Upper lobe of right lung (tissue), 1 donor: ENCODE measurements at places on chromosomes 13 and 19. TPM values are rescaled to one million over a fixed set of nuclear protein-coding genes. Genes with fewer than 3 reads are reported as not detected.

SRRM5 gene
- 0.29 TPM for total RNA-seq

ITM2B gene
- total RNA-seq = 802 TPM

DNA sequence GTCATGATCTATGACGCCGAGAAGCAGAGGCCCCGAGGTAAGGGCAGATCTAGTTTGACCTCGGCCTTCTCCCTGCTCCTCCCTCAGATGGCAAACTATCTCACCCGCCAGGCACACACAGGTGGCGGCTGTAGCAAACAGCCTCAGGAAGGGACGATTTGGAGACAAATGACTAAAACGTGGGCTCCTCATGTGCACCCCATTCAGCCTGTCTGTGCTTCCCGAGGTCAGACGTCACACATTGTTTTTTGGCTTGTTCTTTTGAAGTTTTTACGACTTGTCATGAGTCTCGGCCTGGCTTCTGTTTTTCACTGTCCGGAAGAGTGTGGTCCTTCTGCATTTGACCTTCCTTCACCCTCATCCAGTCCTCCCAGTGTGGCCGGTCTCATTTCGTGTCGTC is 15.0 kb downstream of the DAZAP1 start:
- no peaks in the 10 kb centered on the region for H3K27me3 ChIP-seq
- peaks cover 9% of the 10 kb centered on the region for H3K4me1 ChIP-seq
- peaks cover 89% of the 10 kb centered on the region for H3K36me3 ChIP-seq
- no peak overlapping the region for H3K4me3 ChIP-seq
- no peak for DNase-seq

DNA sequence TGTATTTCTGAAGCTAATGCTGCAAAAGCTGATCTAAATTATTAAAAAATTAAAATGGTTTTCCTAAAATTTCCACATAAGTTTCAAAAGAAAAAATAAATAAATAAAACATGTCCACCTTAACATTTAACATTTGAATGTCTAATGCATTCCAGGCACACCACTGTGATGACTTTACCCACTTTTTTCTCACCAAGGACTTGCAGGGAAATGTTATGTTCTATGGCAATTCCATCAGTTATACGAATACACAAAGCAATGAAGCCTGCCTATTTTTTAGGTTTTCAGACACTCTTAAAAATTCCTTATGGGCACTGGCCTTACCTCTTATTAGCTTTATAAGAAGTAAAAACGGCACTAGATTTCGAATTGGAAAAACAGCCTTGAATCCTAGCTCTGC is 10.2 kb downstream of the TSC22D1 start:
- no peak for DNase-seq
- no peaks in the 10 kb centered on the region for H3K4me1 ChIP-seq
- no peaks in the 10 kb centered on the region for H3K36me3 ChIP-seq
- no peak overlapping the region for H3K27ac ChIP-seq

GRCh38 chr13:23642110-23642509 is 71.9 kb downstream of the TNFRSF19 start:
- no peak overlapping the region for H3K27ac ChIP-seq
- no peak for DNase-seq
- H3K4me3 ChIP-seq = no peak overlapping the region
- no peaks in the 10 kb centered on the region for H3K27me3 ChIP-seq

DNA sequence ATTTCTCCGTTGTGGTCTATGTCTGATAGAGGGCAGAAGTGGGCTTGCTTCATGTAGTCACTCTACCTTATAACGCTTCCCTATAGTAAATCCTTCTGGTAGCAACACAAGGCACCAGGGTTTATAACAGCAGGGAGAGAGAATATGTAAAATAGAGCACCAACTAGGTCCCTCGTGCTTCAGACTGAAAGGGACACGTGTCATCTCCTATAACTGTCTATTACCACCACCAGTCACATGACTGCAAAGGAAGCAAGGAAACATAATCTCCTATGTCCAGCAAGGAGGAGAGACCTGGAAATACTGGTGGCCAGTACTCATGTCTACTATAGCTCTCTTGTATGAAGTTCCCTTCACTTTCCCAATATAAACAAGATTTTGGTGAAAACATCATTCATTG is 79.2 kb downstream of the SLAIN1 start:
- no peak for DNase-seq
- H3K4me1 ChIP-seq = peaks cover 5% of the 10 kb centered on the region
- H3K4me3 ChIP-seq = no peak overlapping the region

GRCh38 chr13:57601536-57601935 is 30.0 kb upstream of the PCDH17 start:
- H3K36me3 ChIP-seq = no peaks in the 10 kb centered on the region
- H3K27me3 ChIP-seq = no peaks in the 10 kb centered on the region
- no peak for DNase-seq
- H3K4me1 ChIP-seq = no peaks in the 10 kb centered on the region
- no peak overlapping the region for H3K4me3 ChIP-seq
- H3K27ac ChIP-seq = no peak overlapping the region

DNA sequence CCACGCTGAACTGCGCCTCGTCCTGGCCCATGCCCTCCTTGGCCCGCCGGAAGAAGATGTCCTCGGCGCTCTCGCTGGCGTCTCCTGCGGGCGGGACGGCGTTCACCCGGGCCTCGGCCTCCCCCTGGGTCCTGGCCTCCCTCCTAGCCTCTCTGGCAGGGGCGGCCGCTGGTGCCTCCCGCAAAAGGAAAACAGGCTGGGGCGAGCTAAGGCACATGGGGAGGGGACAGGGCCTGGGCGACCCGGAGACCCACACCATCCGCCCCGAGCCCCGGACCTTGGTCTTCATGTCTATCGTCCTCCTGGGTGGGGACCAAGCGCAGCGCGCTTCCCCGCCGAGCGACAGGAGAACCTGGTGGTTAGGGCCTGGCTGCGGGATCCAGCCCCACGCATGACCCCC is 5.7 kb upstream of the TBXA2R start:
- DNase-seq = peak; percentile 63
- H3K36me3 ChIP-seq = peaks cover 30% of the 10 kb centered on the region
- H3K27ac ChIP-seq = no peak overlapping the region
- H3K4me1 ChIP-seq = peaks cover 17% of the 10 kb centered on the region
- H3K4me3 ChIP-seq = no peak overlapping the region
- H3K27me3 ChIP-seq = no peaks in the 10 kb centered on the region

- no peaks in the 10 kb centered on the region for H3K36me3 ChIP-seq
- no peaks in the 10 kb centered on the region for H3K4me1 ChIP-seq
- H3K27me3 ChIP-seq = no peaks in the 10 kb centered on the region
- no peak overlapping the region for H3K27ac ChIP-seq
- H3K4me3 ChIP-seq = no peak overlapping the region
- DNase-seq = no peak
Measured at GRCh38 chr13:93660391-93661063, 433.9 kb downstream of the GPC6 start.

DNA sequence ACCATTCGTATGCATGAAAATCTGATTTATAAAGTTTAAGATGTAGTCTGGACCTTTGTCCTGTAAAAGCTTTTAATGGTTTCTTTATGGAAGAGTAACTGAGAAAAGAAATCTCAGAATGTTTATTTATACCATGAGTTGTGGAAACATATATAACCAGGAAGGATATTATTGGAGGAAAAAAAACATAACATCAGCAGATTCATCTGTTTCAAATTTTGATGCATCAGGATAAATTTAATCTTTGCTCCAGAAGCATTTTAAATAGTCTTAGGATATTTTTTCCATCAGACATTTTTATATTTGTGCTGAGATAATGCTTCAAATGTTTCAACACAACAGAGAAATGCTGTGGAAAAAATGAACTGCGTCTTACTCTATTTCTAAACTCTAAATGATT is 31.2 kb upstream of the CSNK1A1L start:
- H3K27me3 ChIP-seq = no peaks in the 10 kb centered on the region
- no peak overlapping the region for H3K27ac ChIP-seq
- H3K36me3 ChIP-seq = no peaks in the 10 kb centered on the region
- H3K4me1 ChIP-seq = no peaks in the 10 kb centered on the region
- H3K4me3 ChIP-seq = no peak overlapping the region
- DNase-seq = no peak

- peak overlapping the region; percentile 37 for H3K27ac ChIP-seq
- no peaks in the 10 kb centered on the region for H3K27me3 ChIP-seq
- no peaks in the 10 kb centered on the region for H3K36me3 ChIP-seq
- H3K4me3 ChIP-seq = no peak overlapping the region
Measured at GRCh38 chr13:51786425-51787265, 17.3 kb downstream of the DHRS12 start.
